ENCODE measurements at places on chromosomes 6 and 20.

GRCh38 chr6:158860279-158860865 lies 41.2 kb upstream of the EZR start:
- DNase-seq: no peak

DNA sequence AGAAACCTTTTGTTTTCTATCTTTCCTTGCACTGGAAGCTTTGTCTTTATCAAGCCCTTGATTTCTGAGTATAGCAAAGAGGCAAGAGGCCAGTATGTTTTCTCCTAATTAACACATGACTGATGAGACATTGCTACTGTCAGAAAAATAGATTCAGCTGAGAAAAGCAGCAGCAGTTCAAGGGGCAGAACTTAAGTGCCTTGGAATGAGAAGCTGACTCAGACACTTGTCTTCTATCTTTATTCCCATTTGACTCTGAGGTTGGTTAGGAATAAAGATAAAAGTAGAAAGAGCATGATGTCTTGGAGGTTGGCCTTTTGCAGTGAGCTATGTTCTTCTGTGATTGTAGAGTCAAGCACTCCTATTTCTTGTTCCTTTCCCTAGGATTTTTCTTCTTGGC lies 79.1 kb upstream of the MAN1A1 start:
- no peak for DNase-seq

GRCh38 chr6:116268589-116269293 lies 11.0 kb downstream of the TSPYL1 start:
- peak; percentile 88 for DNase-seq

- DNase-seq: no peak
Measured at GRCh38 chr6:7721649-7722048, 4.2 kb upstream of the BMP6 start.

- DNase-seq: no peak
Measured at GRCh38 chr6:2226775-2227174, 18.6 kb downstream of the GMDS start.

- DNase-seq: no peak
Measured at GRCh38 chr20:46214824-46215488, 93.3 kb downstream of the CDH22 start.

DNA sequence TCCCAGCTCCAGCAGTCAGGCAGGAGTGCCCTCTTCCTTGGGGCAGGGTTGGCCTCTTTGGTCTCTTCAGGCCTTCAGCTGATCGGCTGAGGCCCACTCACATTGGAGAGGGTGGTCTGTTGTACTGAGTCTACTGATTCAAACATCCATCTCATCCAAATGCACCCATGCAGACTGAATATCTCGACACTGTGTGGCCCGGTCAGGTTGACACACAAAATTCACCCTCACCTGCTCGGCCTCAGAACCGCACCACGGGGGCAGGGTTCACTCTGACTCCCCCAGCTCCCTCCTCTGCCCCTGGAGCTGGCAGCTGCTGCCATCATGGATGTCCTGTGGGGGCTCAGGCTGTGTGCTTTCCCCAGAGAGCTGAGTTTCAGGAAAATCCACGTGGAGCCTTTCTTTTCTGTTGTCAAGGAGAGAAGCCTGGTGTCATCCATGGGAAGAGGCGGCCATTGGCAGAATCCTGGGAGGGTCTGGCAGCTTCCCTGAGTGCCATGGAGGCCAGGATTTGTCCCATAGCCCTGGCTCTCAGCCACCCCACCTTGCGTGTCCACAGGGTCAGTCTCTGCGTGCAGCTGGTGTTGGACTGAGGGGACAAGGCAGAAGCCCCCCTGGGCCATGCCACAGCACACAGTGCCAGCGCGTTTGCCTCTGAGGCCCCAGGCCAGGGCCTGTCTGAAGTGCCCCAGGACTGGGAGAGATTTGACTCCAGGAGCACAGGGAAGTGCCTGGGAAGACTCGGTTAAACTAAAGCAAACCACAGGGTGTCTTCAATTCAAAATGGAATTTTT lies 114.1 kb downstream of the ERMARD start:
- no peak for DNase-seq

- DNase-seq: no peak
Measured at GRCh38 chr6:152554851-152555250, 82.3 kb downstream of the SYNE1 start.

GRCh38 chr6:63415286-63415685 lies 95.5 kb upstream of the LGSN start:
- no peak for DNase-seq

- DNase-seq: no peak
Measured at GRCh38 chr20:57051096-57051495, 215.3 kb downstream of the BMP7 start.

DNA sequence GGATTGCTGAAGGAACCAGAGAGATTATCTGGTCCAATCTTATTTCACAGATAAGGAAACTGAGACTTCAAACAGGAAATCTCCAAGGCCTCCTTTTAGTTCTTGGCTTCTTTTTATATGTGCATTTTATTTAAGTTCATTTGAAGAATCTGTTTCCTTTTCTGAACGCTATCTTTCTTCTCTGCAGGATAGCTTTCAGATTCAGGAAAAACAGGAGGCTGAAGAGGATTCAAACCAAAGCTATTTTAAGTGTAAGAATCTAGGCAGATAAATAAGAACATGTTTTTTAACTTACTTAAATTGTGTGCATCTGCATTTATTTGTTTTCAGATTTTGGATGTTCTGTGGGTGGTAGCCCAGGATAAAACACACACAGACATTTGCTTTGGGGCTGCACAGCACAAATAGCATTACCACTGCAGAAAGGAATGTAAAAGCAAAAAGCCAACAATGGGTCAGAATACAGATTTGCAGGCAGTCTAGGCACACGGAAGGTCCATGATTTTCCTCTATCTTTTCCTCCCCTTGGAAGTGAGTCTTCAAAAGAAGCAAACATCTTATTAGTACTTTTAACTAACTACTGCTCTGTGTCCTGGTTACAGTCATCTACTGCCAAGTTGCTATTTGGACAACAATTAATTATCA lies 188.8 kb upstream of the TBX18 start:
- DNase-seq: peak; percentile 10

GRCh38 chr6:127342296-127342945 lies 988 bp downstream of the ECHDC1 start:
- DNase-seq: no peak

DNA sequence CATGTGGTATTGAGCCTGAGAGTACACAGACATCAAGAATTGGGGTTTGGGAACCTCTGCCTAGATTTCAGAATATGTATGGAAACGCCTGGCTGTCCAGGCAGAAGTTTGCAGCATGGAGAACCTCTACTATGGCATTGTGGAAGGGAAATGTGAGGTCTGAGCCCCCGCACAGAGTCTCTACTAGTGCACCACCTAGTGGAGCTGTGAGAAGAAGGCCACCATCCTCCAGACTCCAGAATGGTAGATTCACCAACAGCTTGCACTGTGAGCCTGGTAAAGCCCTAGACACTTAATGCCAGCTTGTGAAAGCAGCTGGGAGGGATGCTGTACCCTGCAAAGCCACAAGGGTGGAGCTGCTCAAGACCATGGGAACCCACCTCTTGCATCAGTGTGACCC lies 658.2 kb downstream of the HACE1 start:
- no peak for DNase-seq

DNA sequence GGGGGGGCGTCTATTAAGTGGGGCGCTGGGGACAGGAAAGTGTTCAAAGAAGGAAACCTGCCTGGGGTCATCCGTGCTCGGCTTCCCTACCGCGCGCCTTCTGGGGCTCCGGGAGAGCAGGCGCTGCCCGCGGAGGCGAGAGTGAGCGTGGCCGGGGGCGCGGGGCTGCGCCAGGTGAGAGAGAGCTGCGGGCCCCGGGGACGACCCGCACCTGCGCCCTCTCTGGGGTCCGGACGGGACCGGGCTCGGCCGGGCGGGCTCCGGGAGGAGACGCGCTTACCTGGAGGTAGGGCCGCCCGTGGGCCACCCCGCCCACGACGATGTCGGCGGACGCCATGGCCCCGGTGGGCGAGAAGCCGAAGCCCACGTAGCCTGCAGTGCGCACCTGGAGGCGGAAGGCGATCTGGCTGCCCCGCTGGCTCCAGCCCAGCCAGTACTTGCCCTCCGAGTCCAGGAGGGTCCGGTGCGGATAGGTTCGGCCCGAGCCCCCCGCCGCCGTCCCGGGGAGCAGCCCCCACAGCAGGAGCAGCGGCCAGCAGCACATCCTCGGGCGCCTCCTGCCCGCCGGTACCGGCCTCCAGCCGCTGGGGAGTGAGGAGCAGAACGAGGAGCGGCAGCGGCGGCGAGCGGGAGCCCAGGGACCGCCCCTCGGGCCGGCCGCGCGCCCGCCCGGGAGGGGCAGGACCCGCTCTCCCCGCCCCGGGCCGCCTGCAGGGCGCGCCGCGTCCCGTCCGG lies at the start of gene MOXD1:
Gene MOXD1, minus strand, starts transcription at position 593 of the 735 bp plus-strand sequence. Its CDS starts 49 bp downstream, at position 544.
- DNase-seq: peak; percentile 91

DNA sequence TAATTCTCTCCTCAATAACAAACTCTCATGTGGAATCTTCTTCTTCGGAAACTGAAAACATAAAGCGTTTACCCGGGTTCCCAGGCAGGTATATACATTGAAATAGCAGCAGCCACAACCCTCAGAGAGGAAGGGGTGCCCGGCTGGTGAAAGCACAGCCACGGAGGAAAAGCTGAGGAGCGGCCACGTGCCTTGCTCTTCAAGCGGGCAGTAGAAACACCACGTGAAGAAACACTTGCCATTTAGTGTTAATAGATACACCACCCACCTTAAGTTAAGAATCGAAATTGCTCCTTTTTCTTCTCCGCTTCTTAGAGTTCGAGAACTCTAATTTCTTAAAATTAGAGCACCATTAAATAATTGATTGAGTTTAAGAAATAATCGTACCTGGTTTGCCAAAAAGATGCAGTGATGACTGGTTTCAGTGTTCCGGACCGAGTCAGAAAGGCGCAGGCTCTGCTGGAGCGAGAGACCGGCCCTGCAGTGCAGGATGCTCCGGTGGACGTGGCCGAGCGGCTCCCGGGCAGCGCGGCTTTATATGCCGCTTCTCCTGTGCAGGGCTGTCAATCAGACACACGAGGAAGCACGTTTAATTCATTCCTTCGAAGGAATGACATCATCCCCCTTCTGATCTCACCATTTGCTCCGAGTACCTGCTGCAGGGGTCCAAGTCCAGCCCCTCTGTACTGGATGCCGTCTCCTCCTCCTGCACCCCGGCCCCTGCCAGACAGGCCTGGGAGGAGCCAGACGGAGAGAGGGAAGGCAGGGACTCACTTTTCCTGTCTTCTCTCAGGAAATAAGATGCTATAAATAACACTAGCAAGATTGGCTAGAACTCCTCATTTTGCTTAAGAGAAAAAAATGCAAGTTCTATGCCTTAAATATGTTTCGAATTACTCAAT lies at the start of gene THBS2:
Gene THBS2, minus strand, starts transcription at position 510 of the 902 bp plus-strand sequence. CDS start 3,062 bp downstream, outside the sequence.
- DNase-seq: peak; percentile 94

GRCh38 chr20:60069656-60070055 lies 111.4 kb downstream of the CDH26 start:
- DNase-seq: no peak

DNA sequence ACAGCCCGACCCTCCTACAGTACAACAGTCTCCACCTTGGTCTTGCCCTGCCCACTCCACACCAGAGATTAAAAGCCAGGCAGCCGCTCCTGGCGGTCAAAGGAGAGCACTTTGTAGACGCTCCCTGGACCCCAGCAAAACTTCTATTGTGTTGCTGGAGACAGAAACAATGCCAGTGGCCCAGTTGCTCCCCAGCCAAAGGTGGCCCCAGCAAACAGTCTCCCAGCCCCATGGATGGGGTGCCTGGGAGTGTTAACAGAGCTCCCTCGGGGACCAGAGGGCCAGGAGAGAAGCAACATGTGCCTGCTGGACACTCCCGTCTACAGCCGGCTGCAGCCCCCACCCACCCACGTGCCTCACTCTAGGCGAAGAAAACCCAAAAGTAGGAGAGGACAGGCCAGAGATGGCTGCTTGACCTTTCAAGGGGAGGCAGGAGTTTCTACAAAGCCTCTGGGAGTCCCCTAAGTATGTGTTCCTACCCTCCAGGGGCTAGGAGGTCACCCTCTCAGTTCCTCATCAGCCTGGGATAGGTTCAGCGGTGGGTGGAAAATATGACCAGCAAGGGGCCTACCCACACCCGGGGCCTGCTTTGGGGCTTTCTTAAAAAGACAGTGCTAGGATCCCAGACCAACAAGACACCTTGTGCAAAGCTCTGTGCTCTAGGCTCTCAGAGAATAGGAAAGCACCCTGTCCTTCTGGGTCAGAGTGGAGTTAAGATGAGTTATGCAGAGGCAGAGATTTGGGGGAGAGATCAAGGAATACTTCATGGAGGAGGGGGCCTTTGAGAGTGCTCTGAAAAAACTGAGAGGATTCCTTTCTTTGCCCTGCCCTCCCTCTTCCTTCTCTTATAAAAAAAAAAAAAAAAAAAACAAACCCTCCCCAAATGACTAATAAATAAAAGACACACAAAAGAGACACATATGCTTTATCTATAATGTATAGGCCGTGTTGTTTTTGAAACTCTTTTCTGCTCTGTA lies 19.0 kb upstream of the PREX1 start:
- no peak for DNase-seq

- DNase-seq: no peak
Measured at GRCh38 chr20:760751-761417, 7.4 kb downstream of the SLC52A3 start.

DNA sequence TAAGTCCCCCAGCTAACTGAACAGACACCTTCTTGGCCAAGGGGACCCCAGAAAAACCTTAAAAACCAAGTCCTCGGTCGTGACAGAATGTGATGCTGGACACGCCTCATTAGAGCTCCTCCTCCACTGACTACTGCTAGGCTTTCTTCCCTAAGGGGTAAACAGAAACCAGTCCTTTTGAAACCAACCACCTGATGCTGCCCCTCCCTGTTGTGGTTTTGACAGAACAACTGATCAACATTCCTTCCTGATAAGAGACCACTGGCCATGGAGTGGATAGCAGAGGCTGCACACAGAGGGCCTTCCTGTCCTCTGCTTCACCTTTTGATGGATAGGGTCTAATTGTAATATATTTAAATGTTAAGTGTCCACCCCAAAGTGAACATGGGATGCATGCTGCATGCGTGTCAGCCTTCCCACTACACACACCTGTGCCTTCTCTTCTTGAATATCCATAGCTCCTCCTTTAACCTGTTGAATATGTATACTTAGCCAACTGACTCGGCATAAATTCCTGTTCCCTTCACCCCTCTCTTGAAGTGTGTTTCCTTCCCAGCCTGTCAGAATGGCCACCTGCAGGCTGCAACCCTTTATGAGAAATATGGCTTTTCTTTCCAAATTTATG lies 27.9 kb upstream of the SLC2A12 start:
- no peak for DNase-seq

- no peak for DNase-seq
Measured at GRCh38 chr20:4767084-4767483, 45.4 kb downstream of the PRND start.

DNA sequence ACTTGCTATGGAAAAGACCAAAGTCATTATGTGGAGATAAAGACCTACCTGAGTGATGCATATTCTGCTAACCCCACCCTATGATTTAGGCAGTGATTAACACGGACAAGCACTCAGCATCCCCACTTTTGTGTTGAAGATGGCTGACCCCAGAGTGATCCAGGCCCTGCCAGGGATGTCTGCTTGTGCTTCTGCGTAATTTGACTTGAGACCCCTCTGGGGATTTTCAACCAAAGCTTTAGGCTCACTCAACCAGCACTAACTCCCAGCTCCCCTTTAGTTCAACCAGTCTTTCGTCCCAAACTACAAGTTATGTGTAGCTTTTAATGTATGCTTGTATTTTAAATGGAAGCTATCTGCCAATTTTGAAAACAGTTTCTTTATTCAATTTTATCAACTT lies 538.0 kb upstream of the ID4 start:
- DNase-seq: no peak

GRCh38 chr6:111347589-111347988 lies 135.4 kb downstream of the REV3L start:
- DNase-seq: no peak
